ENCODE measurements at places on chromosomes 5 and 9.
A peak's percentile ranks its signal among the peaks of the same experiment; 100 is the strongest.

GRCh38 chr5:7682379-7682778 lies 168.6 kb downstream of the CFAP90 start:
- no peak for DNase-seq

DNA sequence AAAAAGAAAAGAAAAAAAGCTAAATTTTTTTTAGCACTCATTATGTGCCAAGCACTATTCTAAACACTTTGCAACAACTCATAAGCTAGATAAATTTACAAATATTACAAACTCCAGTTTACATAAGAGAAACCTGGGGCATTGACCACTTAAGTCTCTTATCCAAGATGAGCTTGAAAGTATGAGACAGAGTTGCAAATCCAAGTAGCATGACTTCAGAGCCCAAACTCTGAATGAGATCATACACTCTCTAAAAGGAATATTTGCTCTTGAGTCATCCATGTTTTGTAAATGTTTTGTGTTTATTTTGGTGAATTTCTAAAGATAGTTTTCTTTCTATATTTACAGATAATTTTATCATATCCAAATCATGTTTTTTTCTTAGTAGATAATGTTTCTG lies 4.0 kb upstream of the SHOC1 start:
- DNase-seq, result no peak

- DNase-seq, result no peak
Measured at GRCh38 chr9:131180454-131180853, 55.1 kb downstream of the NUP214 start.

DNA sequence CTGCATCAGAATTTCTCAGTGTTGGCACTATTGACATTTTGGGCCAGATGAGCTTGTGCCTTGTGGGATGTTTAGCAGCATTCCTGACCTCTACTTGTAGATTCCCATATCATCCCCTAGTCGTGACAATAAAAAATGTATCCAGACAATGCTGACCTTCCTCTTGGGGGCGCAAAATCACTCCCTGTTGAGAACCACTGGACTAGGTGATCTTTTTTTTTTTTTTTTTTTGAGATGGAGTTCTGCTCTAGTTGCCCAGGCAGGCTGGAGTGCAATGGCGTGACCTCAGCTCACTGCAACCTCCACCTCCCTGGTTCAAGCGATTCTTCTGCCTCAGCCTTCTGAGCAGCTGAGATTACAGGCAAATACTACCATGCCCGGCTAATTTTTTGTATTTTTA lies 22.6 kb downstream of the STXBP1 start:
- DNase-seq, result peak; percentile 61

GRCh38 chr5:143128412-143129071 lies 274.9 kb downstream of the NR3C1 start:
- DNase-seq, result peak; percentile 82

DNA sequence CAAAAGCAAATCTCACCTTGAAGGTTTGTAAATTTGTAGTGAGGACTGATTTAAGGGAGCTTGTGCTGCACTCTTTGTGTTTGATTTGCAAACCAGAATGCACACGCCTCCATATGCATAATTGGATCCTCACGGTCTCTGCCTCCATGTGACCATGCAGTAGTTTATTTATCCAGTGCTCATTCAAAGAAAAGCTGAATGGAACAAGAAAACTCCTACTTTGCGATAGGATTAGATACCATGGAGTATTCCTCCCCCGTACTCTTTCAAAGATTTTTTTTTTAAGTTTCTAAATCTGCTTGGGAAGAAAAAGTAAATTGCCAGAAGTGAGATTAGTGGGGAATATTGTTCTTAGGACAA lies 290.4 kb upstream of the TUT7 start:
- DNase-seq, result no peak

- DNase-seq, result no peak
Measured at GRCh38 chr5:168699002-168699401, 119.8 kb upstream of the PANK3 start.

GRCh38 chr9:129576546-129577543 lies 44.1 kb downstream of the C9orf50 start:
- DNase-seq, result peak; percentile 34

- no peak for DNase-seq
Measured at GRCh38 chr9:134403682-134404301, 77.5 kb downstream of the RXRA start.

DNA sequence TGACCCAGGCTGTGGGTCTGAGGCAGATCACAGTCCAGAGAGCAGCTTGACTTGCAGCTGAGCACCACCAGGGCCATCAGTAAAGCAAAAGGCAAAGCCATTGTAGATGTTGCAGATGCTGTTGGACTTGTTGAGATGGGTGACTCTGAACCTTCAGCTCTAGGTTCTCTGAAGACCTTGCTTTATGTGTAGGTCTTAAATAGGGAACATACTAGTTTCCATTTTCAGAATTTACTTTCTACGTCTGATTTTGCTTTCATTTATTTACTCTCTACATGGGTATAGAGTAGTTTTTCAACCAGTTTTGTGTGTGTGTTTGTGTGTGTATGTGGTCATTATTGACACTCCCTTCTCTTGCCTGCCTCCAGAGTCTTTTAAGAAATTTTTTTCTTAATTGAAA lies at the start of gene IFNA6:
Gene IFNA6 (minus strand): TSS at position 101 of the 400 bp plus-strand sequence. CDS start 0 bp downstream, at position 101.
- DNase-seq, result no peak

- DNase-seq, result no peak
Measured at GRCh38 chr9:110197330-110198187, 10.4 kb downstream of the C9orf152 start.

- DNase-seq, result no peak
Measured at GRCh38 chr9:100401042-100401441, 25.9 kb upstream of the MSANTD3 start.

DNA sequence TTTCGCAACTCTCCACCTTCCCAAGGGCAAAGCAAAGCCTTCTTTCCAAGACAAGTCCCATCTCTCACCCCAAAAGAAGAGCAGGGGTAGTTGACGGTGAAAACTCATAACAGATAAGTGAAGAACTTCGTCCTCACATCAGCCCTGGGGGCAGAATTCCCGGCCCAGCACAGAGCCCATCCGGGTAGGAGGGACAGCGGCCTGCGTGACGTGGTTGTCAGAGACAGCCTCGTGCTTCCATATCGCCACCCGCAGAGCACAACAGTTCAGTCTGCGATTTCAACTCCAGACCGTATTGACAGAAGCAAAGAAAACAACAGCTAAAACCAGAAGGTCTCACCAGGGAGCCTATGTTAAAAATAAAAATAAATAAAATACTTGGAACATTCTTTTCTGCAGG lies 273.2 kb downstream of the SYK start:
- DNase-seq, result no peak

DNA sequence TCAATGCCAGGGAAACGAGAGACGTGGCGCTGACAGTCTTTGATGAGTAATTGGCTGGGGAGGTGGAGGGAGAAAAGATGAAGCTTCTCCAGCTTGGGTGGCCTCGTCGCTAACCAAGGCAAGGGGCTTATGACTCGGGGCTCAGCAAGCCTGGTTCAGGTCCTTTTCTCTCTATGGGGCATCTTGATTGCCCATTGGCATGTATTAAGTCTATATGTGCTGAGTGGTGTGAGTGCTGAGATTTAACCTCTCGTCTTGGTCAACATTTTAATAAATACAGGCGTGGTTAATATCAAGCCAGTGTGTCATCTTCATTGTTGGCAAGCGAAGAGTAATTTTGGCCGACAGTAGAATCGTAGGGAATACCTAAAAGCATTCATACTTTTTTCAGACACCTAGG lies 85.9 kb downstream of the RAI14 start:
- no peak for DNase-seq

DNA sequence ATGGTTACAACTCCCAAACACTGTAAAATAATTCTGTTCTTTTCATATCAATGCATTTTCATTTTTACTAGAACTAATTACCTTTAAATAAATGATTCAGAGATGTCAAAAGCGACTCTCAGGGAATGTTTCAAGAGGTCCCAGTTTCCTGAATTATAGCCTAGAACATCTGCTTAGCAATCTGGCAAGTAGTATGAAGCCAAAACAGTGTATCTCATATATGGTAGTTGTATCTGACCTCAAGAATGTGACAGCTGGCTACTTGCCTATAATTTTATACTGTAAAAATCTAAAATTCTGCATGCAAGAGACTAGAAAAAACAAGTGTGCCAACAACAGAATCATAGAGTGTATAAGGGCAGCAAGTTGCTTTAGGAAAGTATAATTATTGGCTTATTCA lies 187.7 kb upstream of the POU5F2 start:
- DNase-seq, result peak; percentile 66

DNA sequence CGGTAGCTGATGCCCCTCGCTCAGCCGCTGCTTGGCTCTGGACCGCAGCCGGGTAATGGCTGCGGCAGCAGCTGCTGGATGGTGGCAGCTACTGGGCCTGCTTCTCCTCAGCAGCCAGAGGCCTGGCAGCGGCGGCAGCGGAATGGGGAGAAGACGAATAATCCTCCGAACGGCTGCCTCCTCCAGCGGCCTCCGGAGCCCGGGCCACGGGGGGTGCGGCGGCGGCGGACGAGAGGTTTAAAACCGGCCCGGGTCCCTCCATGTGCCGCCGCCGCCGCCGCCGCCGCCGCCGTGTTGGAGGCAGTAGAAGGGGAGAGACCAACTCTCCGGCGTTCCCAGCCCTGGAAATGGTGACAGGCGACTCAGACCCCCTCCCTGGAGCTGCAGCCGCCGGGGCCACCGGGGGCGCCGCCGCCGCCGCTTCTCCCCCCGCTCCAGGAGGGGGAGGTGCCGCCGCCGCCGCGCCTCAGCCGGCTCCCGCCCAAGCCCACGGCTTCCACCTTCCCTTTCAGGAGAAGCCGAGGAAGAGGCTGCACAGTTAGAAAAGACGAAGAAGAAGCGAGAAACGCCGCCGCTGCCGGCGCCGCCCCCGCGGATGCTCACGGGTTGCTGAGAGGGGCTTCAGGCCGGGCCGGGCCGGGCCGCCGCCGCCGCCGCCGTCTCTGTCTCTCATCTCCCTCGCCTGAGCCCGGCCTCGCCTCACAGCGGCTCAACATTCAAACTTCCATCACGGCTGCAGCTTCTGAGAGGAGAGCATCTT lies 118.4 kb upstream of the PRSS3 start:
- DNase-seq, result peak; percentile 43

DNA sequence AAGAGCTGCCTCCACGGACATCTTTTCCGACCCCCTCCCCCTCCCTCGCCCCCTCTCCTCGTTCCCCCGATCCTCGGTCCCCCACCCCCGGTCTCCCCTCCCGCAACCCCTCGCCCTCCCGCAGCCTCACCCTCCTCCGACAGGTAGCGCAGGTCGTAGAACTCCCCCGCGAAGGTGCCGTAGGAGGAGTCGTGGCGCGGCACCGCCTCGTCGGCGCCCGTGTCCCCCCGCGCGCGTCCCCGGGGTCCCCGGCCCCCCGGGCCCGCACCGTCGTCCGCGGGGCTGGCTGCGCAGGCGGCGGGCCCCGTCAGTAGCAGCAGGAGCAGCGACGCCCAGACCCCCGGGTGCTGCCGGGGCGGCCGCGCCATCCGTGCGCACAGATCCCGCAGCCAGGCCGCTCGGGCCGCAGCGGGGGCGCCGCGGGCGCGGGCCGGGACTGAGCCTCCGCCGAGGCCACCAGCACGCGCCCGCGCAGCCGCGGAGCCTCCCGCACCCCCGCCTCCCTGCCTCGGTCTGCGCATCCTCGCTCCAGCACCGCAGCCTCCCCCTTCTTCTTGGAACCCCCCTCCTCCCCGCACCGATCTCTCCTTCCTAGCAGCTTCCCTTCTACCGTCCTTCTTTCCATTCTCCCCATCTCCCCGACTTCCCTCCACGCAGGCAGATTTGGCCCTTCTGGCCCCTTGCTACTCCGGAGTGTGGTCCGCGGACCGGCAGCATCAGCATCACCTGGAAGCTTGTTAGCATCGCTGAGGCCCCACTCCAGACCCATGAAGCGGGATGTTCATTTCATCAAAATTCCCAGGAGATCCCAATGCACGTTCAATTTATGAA lies at the start of gene FRRS1L:
Gene FRRS1L (minus strand): TSS at position 479 of the 831 bp plus-strand sequence. CDS start 111 bp downstream, at position 368.
- no peak for DNase-seq

DNA sequence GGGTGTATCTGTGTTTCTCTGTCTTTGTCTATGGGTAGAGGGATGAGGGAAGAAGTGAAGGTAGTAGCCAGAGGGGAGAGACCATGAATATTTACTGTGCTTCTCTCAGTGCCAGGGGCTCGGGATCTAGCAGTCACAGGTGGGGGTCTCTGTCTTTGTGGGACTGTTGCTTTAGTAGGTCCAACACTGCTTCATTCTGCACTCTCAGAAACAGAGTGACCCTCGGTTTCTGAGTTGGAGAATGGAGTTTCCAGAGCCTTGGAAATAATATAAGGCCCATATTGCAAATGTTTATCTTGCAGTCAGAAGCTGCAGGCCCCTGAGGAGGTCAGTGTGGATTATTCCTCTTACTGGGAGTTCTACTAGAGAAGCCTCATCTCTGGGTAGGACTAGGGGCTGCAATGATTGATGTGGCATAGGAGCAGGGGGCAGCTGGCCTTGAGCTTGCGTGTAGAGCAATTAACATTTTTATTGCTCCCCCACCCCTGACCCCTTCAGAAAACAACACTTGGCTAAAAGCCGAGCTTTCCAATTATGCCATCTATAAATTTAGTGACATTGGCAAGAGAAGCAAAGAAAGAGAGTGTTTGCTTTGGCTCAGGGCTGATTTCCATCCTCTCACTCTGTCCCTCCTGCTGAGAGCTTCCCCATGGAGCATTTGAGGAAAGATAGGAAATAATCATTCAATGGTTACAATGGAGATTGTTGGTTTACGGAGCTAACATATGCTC lies 55.0 kb upstream of the TRPC7 start:
- peak; percentile 10 for DNase-seq

GRCh38 chr9:4923580-4924544 lies 61.2 kb upstream of the JAK2 start:
- DNase-seq, result peak; percentile 2

DNA sequence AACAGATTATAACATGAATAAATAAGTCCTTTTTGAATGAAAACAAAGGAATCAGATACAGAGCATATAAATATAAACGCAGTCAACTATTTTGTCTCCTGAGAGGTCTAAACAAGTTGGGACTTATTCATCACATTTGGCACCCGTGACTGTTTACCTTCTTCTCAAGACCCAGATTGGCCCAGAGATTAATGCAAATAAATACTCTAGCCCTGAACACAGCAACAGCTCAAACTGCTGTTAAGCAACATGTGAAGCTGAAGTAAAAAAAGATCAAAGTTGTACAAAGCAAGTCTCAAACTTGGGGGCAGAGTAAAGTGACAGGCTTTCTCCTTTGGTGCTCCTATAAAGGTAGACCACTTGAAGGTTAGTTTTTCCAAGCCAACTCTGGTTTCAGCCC lies 95.0 kb upstream of the NR5A1 start:
- no peak for DNase-seq

GRCh38 chr5:96326902-96327301 lies 106.1 kb downstream of the PCSK1 start:
- DNase-seq, result no peak

DNA sequence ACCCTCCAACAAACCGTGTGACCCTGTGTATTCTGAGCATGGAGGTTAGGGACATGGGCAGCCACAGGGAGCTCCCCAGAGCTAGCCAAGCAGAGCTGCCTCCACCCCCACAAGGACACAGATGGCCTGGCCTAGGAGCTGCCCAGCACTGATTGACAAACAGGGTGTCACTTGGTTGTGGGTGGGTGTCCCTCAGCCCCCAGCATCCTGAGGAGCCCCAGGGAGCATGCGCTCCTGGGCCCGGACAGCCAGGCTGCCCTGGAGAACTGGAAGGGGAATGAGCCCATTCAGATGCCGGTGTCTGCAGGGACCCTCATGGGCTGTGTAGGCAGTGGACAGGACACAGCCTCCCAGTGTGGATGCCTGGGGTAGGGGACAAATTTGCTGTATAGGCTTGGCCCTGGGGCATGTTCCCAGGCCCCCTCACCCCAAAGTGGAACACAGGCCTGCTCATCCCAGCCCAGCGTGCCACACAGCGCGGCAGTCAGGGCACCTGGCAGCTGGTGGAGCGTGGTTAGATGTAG lies 124.8 kb upstream of the LMX1B start:
- no peak for DNase-seq

GRCh38 chr9:131233995-131234394 lies 42.3 kb downstream of the FAM78A start:
- DNase-seq, result no peak
